Substantia nigra (tissue), 51 donors: ENCODE measurements at places on chromosomes 7 and 10.
A peak's percentile ranks its signal among the peaks of the same experiment; 100 is the strongest.

GRCh38 chr7:120370954-120371353, 98.0 kb downstream of the KCND2 start:
- no peak for DNase-seq

DNA sequence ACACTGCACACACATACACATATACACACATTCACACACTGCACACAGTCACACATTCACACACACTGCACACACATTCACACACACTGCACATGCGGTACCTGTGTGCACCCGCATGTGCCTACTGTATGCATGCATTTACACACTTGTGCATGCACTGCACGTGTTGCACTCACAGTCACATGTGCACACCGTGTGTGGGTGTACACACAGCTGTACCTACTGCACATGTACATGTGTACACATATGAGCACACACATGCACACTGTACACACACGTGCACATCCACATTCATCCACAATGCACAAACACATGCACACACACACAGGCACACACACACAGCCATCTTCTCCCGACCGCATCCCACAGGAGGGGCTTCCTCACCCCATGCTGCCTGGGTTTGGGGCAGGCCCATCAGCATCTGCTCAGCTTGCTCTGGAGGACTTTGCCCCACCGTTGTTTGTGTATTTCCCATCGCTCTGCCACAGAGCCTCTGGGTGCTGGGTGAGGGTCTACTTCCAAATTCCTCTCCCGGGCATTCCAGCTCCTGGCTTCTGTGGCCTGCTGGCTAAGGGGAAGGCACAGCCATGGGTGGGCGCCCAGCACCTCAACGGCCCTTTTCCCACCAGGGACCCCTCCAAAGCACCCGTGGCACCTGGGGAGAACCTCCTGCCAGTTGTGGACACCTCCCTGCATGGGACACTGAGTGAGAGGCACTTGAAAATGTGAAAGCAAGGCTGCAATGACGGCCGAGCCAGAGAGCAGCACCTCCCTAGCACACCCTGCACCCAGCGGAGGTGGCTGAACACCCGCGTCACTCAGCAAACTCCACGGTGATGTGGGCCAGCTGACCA, 324.3 kb downstream of the PTPRN2 start:
- no peak for DNase-seq

GRCh38 chr7:44184206-44184872, 4.9 kb downstream of the GCK start:
- no peak for DNase-seq

- no peak for DNase-seq
Observed at GRCh38 chr7:129470411-129470810, 31.9 kb upstream of the SMKR1 start.

- no peak for DNase-seq
Observed at GRCh38 chr10:123140164-123140982, 4.6 kb downstream of the HMX3 start.

GRCh38 chr10:26227786-26228185, 11.2 kb downstream of the GAD2 start:
- DNase-seq = no peak

- DNase-seq = no peak
Observed at GRCh38 chr7:149869867-149870266, 3.9 kb upstream of the ATP6V0E2 start.

GRCh38 chr7:55077561-55078410, 59.0 kb downstream of the EGFR start:
- DNase-seq = no peak

DNA sequence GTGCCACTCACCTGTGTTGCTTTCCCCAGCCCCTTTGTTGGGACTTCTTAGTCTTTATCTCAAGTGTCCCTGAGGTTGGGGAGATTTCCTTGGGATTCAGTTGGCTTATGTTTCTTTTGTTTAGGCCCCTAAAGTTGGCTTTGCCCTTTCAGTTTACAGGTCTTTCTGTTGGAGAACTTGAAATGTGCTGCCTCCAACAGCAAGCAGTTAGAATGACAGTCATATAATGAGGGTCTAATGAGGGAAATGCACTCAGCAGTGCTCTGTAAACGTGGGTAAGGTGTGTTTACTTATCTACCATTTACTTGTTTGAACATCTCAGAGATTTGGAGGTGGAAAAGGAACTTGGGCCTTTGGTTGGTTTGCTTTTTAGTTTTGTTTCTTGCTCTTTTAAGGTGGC, 191.4 kb upstream of the STK17A start:
- DNase-seq = no peak

GRCh38 chr7:133771788-133772419, 355.2 kb upstream of the LRGUK start:
- DNase-seq = no peak

DNA sequence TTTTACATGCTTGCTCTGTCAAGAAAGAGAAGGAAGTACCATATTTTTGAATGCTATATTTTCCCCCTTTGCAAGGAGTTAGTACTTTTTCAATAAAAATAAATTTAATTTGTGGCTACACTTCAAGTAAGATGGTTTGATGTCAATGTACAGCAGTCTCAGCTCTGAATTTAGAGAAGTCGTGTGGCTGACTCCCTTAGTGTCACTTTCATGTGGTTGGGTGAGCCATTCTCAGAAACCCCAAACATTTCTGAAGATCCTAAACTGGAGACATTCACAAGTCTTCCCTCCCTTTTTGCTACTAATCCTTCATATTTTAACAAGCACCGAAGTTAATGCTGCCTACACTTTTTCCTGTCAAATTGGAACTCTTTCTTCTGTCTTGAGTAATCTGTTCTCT, 244.4 kb downstream of the DYNC1I1 start:
- no peak for DNase-seq

DNA sequence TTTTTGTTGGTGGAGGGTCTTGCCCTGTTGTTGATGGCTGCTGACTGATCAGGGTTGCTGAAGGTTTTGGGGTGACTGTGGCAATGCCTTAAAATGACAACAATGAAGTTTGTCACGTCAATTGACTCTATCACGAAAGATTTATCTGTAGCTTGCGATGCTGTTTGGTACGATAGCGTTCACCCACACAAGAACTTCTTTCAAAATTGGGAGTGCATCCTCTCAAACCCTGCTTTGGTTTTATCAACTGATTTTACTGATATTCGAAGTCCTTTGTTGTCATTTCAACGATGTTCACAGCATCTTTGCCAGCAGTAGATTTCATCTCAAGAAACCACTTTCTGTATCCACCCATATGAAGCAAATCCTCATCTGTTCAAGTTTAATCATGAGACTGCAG, 26.0 kb downstream of the NAMPT start:
- no peak for DNase-seq

DNA sequence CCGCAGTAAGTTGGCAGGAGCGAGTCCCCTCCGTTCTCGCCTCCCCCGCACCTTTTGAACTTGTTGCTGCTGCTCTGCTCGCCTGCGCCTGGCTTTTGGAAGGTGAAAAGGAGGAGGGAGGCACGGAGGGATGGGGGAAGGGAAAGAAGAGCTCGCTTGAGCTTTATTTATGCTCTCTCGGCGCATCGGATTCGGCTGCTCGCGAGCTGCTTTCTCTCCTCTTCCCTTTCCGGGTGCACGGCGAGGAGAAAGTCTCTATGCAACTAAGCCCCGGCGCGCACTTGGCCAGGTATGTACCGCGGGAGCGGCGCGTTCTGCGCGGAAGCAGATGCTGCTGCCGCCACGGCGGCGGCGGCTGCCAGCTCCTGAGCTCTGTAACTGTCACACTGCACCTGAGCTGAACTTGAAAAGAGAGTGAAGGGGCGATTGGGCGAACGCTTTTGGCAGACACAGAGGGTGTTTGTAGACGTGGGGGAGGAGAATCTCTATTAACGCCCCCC, 551 bp downstream of the KCND2 start:
- no peak for DNase-seq

DNA sequence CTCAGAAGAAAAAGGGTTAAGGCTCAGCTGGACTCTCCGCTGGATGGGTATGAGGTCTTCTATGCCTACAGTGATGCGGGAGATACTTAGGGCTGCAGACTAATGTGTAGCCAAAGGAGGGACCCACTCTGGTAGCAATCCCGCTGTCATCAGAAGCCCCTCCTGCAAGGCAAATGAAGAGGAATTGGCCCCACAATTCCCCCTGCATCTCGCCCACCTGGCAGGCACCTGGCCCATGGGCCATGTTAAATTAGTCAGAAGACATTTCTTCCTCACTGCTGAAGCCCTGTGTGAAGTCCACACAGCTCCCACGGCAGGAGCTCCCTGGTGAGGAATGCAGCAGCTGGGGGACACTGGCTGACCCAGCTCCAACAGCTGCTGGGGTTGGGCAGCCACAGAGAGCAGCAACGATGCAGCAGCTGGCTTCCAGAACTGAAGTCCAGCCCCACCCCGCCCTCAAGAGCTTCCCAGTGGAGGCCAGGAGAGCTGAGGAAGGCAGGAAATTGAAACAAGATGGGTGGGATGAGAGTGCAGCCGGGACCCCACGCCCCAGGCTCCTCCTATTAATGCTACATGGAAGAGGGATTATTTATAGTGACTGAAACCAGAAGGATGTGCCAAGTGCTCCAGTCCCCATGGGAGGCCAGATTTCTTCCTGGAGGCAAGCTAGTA, 5.5 kb downstream of the VSTM4 start:
- no peak for DNase-seq

GRCh38 chr7:27693794-27694193, 31.1 kb upstream of the HIBADH start:
- no peak for DNase-seq

DNA sequence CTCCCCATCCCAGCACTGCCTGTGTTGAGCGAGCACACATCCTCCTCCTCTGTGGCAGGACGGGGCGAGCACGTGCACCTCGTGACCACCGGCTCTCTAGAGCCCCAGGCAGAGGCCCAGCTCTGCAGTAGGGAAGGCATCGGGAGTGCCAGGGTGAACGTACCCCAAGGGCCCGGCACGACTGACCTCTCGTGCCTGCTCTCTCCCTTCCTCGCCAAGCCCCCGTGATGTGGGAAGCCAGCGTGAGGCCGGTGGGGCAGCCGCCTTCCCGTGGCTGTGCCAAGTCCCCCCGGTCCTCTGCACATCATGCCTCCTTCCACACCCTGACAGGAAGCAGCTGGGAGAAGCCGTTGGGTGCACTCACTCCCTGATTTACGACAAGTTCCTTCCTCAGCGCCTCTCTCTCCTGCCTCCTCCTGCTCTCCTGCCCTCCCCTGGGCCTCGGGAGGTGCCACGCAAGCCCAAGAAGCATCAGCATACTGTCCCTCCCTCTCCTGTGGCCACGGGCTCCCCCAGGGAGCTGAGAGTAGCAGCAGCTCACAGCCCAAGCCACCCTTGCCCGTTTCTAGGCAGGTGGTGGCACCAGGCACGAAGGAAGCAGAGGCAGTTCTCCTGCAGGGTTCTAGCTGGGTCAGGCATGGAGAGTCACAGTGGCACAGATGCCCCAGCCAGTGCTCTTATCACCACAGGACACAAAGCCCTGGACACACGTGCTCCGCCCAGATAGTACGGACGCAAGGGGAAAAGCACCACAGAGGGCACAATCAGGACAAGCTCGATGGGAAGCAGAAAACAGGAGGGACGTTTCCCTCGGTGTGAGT, 47.0 kb downstream of the AMZ1 start:
- DNase-seq = peak; percentile 51

DNA sequence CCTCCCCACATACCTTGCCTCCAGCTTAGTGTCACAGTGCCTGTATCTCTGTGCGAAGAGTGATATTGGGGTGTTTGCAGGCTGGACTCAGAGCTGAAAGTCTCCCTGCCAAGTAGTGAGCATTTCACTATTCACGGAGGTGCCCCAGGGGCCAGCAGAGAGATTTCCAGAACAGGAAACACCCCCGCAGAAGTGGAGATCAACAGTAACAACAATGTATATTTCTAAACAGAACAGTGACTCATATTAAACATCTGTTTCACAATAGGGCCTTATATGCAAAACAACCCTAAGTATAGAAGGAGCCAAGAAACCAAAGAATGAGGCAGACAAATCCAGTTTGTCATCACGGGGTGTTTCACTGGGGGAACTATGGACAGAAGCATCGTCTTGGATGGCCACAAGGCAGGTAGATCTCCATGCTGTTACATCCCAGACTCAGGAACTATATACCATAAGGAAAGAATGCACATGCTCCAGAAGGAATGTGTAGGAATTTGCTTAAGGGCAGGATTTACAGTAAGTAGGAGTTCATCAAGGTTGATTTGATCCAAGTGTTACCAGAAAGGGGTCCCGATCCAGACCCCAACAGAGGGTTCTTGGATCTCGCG, 29.3 kb upstream of the CCL24 start:
- DNase-seq = no peak

DNA sequence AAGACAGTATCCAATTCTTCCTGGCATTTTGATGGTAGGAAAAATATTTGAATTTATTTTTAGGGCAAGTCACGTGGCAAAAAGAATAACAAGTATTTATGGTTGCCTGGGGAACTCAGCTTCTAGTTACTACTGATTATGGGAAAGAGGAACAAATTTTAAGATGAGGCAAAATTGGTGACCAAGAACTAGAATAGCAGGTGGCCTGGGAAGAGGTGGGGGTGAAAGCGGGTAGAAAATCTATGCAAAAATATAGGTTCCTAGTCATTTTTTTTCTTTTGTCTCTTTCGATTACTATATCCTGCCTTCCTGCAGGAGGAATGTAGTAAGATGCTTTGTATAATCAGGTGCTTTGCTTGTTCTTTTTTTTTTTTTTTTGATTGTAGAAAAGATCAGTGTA, 27.8 kb downstream of the ENTPD1 start:
- no peak for DNase-seq

- no peak for DNase-seq
Observed at GRCh38 chr10:124159153-124159552, 65.8 kb upstream of the CHST15 start.

- DNase-seq = peak; percentile 87
Observed at GRCh38 chr7:2680792-2681490, 7.1 kb upstream of the AMZ1 start.

- no peak for DNase-seq
Observed at GRCh38 chr10:24762966-24763623, 39.4 kb upstream of the ARHGAP21 start.

- no peak for DNase-seq
Observed at GRCh38 chr7:128036226-128036940, 5.1 kb upstream of the LRRC4 start.

GRCh38 chr7:108157606-108158335, 27.6 kb upstream of the LAMB4 start:
- no peak for DNase-seq
